ENCODE measurements at places on chromosomes 12 and 14. TPM values are rescaled to one million over a fixed set of nuclear protein-coding genes. Genes with fewer than 3 reads are reported as not detected.

Gene EID3
- total RNA-seq = 2.9 TPM

Gene GMFB
- 44.3 TPM for total RNA-seq

Gene CIROP
- total RNA-seq = not detected

Gene CLEC4A
- total RNA-seq = 1.4 TPM

Gene ORMDL2
- 16.6 TPM for total RNA-seq

Gene DAO
- not detected for total RNA-seq

Gene SYNE3
- 21.4 TPM for total RNA-seq

Gene SLC39A5
- total RNA-seq = not detected

Gene IL22
- total RNA-seq = not detected

Gene DPPA3
- not detected for total RNA-seq

DNA sequence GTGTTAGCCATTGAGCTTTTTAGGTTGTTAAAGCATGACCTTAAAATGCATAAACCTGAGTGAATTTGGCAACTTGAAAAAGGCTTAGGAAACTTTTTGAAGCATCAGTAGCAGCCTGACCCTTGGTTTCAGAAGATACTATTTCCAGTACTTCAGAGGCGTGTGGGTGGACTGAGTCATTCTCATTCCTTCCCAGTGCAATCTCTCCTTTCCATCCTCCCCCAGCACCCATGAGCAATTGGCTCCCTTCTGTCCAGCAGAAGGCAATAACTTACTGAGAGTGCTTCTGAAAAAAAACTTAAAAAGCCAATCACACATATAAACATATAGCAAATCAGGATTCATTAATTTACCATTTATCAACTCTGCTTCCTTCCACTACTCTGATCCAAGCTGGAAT is 299.3 kb upstream of the STXBP6 start:
- no peaks in the 10 kb centered on the region for H3K4me1 ChIP-seq
- no peaks in the 10 kb centered on the region for H3K27me3 ChIP-seq
- no peak overlapping the region for H3K4me3 ChIP-seq

- no peak overlapping the region for H3K27ac ChIP-seq
- DNase-seq = no peak
- H3K4me3 ChIP-seq = no peak overlapping the region
- no peaks in the 10 kb centered on the region for H3K36me3 ChIP-seq
- peaks cover 11% of the 10 kb centered on the region for H3K27me3 ChIP-seq
Observed at GRCh38 chr12:5518584-5519365, 86.9 kb downstream of the NTF3 start.

DNA sequence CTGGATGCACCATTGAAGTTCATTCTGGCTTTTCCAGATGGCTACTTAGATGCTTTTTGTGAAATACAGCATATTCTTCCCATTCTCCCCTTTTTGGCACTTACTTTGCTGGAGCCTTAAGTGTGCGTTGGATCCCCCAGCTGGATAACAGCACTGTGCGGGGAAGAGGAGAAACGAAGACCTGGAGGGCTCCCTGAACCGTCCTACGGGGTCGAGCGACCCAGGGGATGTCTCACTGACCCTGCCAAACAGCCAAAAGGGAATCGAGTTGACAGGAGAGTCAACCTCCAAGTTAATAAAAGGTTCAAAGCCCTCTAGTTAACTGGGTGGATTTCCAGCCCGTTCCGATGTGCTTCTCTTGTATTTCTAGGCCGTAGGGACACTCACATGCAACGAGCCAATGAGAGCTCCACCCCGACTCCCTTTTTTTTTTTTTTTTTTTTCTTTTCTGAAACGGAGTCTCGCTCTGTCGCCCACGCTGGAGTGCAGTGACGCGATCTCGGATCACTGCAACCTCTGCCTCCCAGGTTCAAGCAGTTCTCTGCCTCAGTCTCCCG is 1.0 kb upstream of the CAMKK2 start:
- peaks cover 30% of the 10 kb centered on the region for H3K4me1 ChIP-seq
- H3K27me3 ChIP-seq = no peaks in the 10 kb centered on the region
- no peaks in the 10 kb centered on the region for H3K36me3 ChIP-seq
- peak; percentile 61 for DNase-seq
- peak overlapping the region; percentile 82 for H3K27ac ChIP-seq
- peak overlapping the region; percentile 99 for H3K4me3 ChIP-seq

GRCh38 chr12:104877103-104877705 is 80.9 kb downstream of the SLC41A2 start:
- H3K27ac ChIP-seq = no peak overlapping the region
- H3K4me1 ChIP-seq = no peaks in the 10 kb centered on the region
- DNase-seq = no peak
- no peaks in the 10 kb centered on the region for H3K36me3 ChIP-seq
- H3K27me3 ChIP-seq = no peaks in the 10 kb centered on the region

- H3K4me1 ChIP-seq = peaks cover 8% of the 10 kb centered on the region
- H3K36me3 ChIP-seq = no peaks in the 10 kb centered on the region
- no peak overlapping the region for H3K27ac ChIP-seq
- no peak overlapping the region for H3K4me3 ChIP-seq
Observed at GRCh38 chr12:49428793-49429192, 61.5 kb downstream of the SPATS2 start.

DNA sequence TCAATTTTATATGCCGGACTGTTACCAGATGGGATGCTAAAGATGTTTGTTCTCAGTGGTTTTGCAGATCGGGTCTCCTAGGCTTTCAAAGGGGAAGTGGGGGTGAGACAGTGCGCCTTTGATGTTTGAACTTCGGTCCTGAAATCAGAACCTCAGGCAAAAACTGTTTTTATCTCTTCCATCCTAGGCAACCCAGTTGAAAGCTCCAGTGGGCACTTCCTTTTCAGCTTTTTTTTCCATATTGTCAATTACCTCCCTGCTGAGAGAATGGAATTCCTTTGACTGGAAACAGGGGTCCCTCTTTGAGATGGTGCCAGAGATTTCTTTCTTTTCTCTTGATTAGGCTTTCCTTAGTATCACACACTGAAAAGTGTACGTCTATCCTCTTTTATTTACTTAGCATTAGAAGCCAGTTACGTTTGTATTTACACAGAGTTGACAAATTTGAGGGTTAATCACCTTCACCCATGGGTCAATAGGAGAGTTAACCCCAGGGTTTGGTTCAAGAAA is 40.0 kb downstream of the NUAK1 start:
- peaks cover 17% of the 10 kb centered on the region for H3K4me1 ChIP-seq
- H3K27me3 ChIP-seq = no peaks in the 10 kb centered on the region
- no peak for DNase-seq
- H3K36me3 ChIP-seq = peaks cover 18% of the 10 kb centered on the region

DNA sequence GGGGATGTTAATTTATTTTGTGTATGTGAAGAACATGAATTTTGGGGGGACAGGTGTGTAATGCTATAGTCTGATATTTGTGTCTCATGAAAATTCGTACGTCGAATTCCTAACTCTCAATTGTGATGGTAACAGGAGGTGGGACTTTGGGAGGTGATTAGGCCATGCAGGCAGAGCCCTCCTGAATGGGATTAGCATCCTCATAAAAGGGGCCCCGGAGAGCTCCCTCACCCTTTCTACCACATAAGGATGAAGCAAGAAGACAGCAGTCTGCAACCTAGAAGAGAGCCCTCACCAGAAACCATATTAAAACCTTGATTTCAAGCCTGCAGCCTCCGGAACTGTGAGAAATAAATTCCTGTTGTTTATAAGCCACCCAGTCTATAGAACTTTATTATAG is 165.4 kb downstream of the MDGA2 start:
- no peaks in the 10 kb centered on the region for H3K27me3 ChIP-seq
- no peak overlapping the region for H3K4me3 ChIP-seq
- no peaks in the 10 kb centered on the region for H3K4me1 ChIP-seq
- no peaks in the 10 kb centered on the region for H3K36me3 ChIP-seq
- DNase-seq = no peak

GRCh38 chr14:92520102-92521057 is 6.8 kb downstream of the RIN3 start:
- no peak for DNase-seq
- H3K36me3 ChIP-seq = no peaks in the 10 kb centered on the region
- no peak overlapping the region for H3K27ac ChIP-seq
- H3K27me3 ChIP-seq = no peaks in the 10 kb centered on the region

- H3K4me1 ChIP-seq = no peaks in the 10 kb centered on the region
- H3K27me3 ChIP-seq = peaks cover 19% of the 10 kb centered on the region
- no peak for DNase-seq
- no peak overlapping the region for H3K4me3 ChIP-seq
- no peaks in the 10 kb centered on the region for H3K36me3 ChIP-seq
- no peak overlapping the region for H3K27ac ChIP-seq
Observed at GRCh38 chr14:92302481-92302880, 20.5 kb upstream of the SLC24A4 start.

GRCh38 chr14:53979113-53979681 is 22.6 kb upstream of the BMP4 start:
- H3K36me3 ChIP-seq = no peaks in the 10 kb centered on the region
- no peak overlapping the region for H3K4me3 ChIP-seq
- no peak for DNase-seq
- H3K4me1 ChIP-seq = peaks cover 18% of the 10 kb centered on the region

- no peaks in the 10 kb centered on the region for H3K27me3 ChIP-seq
- no peaks in the 10 kb centered on the region for H3K36me3 ChIP-seq
- peaks cover 22% of the 10 kb centered on the region for H3K4me1 ChIP-seq
- H3K4me3 ChIP-seq = no peak overlapping the region
Observed at GRCh38 chr12:115322275-115322674, 638.3 kb upstream of the TBX3 start.

DNA sequence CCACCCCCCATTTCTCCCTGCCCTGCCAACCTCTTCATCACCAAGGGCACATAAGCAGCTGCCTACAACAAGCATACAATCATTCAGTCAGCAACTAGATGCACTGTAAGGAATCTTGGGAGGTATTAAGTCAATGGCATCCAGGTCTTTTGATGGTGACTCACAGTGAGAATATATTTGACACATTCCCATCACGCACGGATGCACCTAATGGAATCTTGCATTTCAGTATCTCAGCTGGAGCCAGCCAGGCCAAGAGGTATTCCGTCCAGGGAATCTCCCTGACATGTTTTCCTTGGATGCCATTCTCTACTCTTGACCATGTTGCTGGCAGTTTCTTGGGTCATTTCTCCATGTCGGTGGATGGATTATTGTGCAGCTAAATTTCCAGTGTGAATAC is 73.9 kb upstream of the CAPRIN2 start:
- no peak for DNase-seq
- H3K36me3 ChIP-seq = no peaks in the 10 kb centered on the region
- no peak overlapping the region for H3K27ac ChIP-seq
- H3K4me3 ChIP-seq = no peak overlapping the region
- no peaks in the 10 kb centered on the region for H3K4me1 ChIP-seq
- H3K27me3 ChIP-seq = peaks cover 10% of the 10 kb centered on the region

- no peak overlapping the region for H3K27ac ChIP-seq
- DNase-seq = no peak
- H3K36me3 ChIP-seq = peaks cover 4% of the 10 kb centered on the region
- no peak overlapping the region for H3K4me3 ChIP-seq
- H3K27me3 ChIP-seq = no peaks in the 10 kb centered on the region
Observed at GRCh38 chr14:60095781-60096450, 4.2 kb downstream of the PCNX4 start.

DNA sequence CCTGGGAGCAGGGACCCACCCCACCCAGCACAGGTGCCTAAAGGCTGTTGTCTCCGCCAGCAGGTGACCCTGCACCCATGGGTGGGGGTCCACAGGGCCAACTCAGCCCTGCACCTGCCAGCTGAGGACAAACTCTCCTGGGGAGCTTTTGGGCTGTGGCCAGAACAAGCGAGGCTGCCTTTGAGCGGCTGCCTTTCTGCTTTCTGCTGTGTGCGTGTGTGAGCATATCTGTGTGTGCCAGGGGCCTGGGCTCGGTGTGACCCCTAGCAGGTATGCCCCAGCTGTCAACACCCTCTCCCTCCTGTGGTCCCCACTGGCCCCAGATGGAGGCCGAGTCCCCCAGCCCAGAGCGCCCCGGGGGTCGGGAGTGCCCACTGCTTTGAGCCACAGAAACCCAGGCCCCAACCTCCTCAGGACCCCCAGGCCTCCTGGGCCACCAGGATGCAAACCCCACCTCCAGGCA is 25.9 kb upstream of the GPR132 start:
- no peak overlapping the region for H3K4me3 ChIP-seq
- peaks cover 80% of the 10 kb centered on the region for H3K4me1 ChIP-seq
- peak; percentile 69 for DNase-seq
- H3K36me3 ChIP-seq = no peaks in the 10 kb centered on the region

GRCh38 chr12:125161712-125162022 is 96.4 kb downstream of the AACS start:
- no peaks in the 10 kb centered on the region for H3K4me1 ChIP-seq
- no peak for DNase-seq
- no peaks in the 10 kb centered on the region for H3K27me3 ChIP-seq
- H3K36me3 ChIP-seq = no peaks in the 10 kb centered on the region

- no peaks in the 10 kb centered on the region for H3K27me3 ChIP-seq
- H3K36me3 ChIP-seq = no peaks in the 10 kb centered on the region
Observed at GRCh38 chr14:53327716-53328115, 174.6 kb upstream of the DDHD1 start.

DNA sequence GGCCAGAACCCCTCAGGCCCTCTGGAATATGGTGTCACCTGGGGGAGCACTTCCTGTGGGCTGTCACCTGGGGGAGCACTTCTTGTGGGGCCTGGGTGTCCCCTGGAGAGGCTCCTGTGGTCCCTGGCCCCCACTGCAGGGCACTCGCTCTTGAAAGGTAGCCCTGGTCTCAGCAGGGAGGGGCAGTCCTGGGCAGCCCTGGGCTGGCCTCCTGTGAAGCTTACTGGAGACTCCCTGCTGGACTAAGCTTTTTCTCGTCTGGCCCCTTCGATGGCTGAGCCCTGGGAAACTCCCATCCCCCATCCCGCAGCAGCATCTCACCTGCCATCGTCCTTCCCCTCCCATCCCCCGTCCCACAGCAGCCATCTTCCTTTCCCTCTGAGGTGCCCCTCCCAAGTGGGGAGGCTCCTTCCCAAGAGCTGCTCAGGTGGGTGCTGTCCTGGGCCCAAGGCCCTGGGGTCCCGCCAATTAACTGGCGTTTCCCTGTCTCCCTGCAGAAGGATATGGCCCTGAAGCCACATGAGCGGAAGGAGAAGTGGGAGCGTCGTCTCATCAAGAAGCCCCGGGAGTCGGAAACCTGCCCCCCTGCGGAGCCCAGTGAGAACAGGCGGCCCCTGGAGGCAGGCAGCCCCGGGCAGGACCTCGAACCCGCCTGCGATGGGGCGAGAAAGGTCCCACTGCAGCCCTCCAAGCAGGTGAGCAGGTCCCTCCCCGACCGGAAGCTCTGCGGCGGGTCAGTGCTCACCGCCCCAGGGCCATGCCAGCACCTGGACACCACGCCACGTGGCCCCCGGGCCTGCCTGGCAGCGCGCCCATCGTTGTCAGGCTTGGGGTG is 17.9 kb downstream of the FBRSL1 start:
- H3K36me3 ChIP-seq = peaks cover 34% of the 10 kb centered on the region
- peaks cover 46% of the 10 kb centered on the region for H3K4me1 ChIP-seq
- DNase-seq = no peak
- H3K27me3 ChIP-seq = no peaks in the 10 kb centered on the region

GRCh38 chr12:39393179-39393578 is 49.7 kb downstream of the KIF21A start:
- no peak overlapping the region for H3K4me3 ChIP-seq
- H3K36me3 ChIP-seq = no peaks in the 10 kb centered on the region
- DNase-seq = no peak
- H3K27me3 ChIP-seq = no peaks in the 10 kb centered on the region
